ENCODE measurements at places on chromosomes 16 and 17. TPM values are rescaled to one million over a fixed set of nuclear protein-coding genes. Genes with fewer than 3 reads are reported as not detected.

The MYLK3 gene
- 0.52 TPM for total RNA-seq

The LGALS9 gene
- 8.4 TPM for total RNA-seq

The BOLA2B gene
- 297 TPM for total RNA-seq

The SYCE1L gene
- total RNA-seq: 3.8 TPM

The FOXN1 gene
- total RNA-seq: not detected

The CMTM4 gene
- total RNA-seq: 4.0 TPM

The SREBF1 gene
- 73.6 TPM for total RNA-seq

The ARL5C gene
- total RNA-seq: not detected

The UBFD1 gene
- total RNA-seq: 56.7 TPM

The RAPGEFL1 gene
- 5.1 TPM for total RNA-seq

The FUS gene
- 678 TPM for total RNA-seq

The MPP2 gene
- total RNA-seq: 1.6 TPM

The TP53TG3D gene
- total RNA-seq: 0.17 TPM

The ZMYND15 gene
- total RNA-seq: not detected

The UTS2R gene
- not detected for total RNA-seq

The ZNF624 gene
- total RNA-seq: 4.4 TPM

The IL21R gene
- 86.4 TPM for total RNA-seq

The PPP1R1B gene
- total RNA-seq: not detected

The SLC16A11 gene
- 1.9 TPM for total RNA-seq

Measured in activated CD8-positive, alpha-beta memory T cell treated with anti-CD3 and anti-CD28 coated beads for 36 hours (primary cell).